Stimulated activated CD8-positive, alpha-beta memory T cell treated with anti-CD3 and anti-CD28 coated beads, Interleukin-7, amount 100 ng/mL, for 24 hours (primary cell): ENCODE measurements at places on chromosomes 12 and 14.

DNA sequence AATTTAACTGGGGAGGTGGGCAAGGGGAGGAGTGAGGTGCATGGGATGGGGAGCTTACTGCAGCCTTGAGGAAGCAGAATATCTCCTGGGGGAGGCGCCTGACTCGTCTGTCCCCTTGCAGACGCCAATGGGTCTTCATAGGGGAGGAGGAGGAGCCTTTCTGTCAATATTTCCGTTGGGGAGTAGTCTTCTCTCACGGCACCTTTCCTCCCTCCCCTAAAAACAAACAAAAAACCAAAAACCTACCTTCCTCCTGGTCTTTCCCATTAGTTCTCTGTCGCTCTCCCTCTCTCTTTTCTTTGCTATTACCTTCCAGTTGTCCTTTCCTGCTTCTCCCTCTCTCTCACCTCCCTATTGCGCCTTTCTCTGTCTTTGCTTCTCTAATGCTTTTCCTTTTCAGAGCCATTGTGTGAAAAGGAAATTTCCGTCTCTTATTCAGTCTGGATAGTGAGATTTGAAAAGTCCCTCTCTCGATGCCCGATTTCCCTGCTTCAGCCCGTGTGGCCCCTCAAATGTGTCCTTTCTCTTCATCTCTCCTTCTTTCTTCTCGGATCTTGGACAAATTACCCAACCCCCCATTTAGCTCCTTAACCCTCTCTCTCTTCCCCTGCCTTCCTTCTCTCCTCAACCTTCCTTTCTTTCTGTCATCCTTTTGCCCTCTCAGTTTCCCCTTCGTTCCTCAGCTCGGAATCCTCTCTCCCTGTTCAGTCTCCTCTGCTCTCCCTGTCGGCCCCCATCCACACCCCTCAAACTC, 5.9 kb downstream of the GPR84 start:
- DNase-seq: no peak

- DNase-seq: no peak
Measured at GRCh38 chr12:10395390-10395998, 5.7 kb upstream of the KLRK1 start.

DNA sequence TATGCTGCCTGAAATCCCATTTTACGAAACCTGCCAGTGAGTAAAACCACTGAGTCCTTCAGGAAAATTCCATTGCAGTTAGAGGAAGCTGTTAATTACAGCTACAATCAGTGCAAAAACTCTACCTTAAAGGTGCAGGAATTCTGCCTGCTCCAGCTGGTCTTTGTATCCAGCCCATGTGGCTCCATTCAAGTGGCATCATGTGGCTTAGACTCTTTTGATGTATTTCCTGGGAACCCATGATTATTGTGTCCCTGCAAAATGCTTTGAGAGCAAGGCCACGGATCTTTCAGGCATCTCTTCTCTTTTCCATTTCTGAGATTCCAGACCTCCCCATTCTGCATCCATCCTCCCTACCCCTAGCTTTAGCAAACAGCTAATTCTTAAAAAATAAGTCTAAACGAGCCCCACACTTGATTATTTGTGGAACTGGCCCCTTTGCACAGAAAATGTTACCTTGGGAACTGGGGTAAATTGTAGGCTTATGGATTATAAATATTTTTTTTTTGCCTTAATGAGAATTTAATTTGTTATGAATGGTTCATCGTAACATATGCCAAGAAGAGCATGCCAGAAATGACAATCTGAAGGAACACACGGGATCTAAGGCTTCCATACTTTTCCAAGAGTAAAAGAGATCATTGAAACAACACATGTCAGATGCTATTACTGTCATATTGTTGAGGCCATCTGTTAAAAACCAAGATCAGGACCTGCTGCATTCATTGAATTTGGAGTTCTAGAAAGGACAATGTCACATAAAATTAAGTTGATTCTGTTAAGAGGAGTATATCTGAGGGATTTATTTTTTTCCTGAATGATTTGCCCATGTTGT, 144.6 kb downstream of the TPH2 start:
- DNase-seq: no peak

GRCh38 chr12:57629897-57630471, 3.0 kb downstream of the B4GALNT1 start:
- no peak for DNase-seq

GRCh38 chr12:131723532-131723931, 12.6 kb downstream of the SFSWAP start:
- DNase-seq: no peak

GRCh38 chr12:77995436-77996167, 164.9 kb downstream of the NAV3 start:
- DNase-seq: no peak

- DNase-seq: no peak
Measured at GRCh38 chr12:94173660-94174265, 25.4 kb downstream of the PLXNC1 start.

DNA sequence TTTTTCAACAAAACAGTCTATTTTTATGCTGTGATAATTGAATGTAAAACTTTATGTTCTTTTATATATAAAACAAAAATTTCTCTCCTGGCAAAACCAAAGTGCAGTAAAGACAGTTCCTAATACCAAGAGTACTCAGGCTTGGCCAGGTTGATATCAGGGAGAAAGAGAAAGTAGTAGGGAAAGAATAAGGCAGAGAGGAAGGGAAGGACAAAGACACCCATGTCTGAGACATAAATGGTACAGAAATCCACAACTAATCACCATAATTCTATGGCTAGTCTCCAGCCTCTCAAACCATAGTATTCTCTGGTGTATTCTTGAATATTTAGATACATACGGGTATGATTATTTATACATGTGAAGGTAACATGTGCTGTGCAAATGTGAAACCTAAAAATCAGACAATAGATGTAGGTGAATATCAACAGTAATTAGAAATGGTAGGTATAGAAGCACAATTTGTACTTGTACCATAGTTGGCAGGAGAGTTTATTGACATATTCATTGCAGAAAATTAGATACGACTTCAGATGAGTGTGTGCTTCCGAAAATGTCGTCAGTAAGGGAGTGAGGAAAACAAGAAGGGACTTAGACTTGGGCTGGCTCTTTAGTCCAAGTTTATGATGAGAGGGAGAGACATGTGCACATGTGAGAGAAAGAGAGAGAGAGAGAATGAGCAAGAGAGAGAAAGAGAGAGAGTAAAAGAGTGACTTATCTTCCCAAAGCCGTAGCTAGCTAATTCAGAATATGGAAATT, 230.8 kb upstream of the NPAS3 start:
- no peak for DNase-seq

GRCh38 chr14:51780006-51780692, 80.3 kb upstream of the GNG2 start:
- peak; percentile 59 for DNase-seq

DNA sequence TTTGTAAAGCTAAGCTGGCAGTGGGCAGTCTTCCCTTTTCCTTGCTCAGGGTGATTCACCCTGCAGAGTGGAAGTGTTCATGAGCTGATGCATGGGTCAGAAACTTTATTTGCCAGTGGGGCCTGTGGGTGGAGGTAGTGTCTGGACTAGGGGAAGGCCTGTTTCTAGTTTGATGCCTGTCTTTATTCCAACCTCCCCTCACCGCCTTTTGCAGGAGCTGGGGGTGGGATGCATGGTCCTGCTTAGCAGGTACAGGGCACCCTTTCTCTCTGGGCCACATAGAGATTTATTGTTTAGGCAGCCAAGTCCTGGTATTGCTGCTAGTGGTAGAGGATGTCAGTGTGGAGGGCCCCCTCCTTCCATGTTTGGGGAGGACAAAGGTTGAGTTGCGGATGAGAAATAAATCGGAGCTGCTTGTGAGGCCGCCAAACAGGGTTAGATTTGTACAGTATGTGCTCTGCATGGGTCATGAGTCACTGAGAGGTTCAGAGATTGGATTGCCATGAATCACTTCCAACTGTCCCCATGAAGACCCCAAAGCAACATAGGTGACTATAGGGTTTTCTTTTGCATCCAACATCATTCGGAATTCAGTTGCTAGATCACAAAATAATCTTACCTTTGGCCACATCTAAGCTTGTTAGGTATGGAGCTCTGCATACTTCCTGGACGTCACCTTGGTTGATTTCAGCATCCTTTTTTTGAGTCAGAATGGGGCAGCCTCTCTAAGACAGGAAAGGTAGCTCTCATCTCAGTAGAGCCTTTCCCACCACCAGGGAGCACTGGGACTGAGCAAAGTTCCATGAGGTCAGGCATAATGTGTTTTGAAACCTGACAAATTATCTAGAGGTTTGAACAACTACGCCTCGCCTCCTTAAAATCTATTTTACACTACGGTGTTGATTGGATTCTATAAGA, 8.8 kb downstream of the SMOC1 start:
- no peak for DNase-seq

- DNase-seq: no peak
Measured at GRCh38 chr12:34287986-34288962, 266.0 kb downstream of the ALG10 start.

DNA sequence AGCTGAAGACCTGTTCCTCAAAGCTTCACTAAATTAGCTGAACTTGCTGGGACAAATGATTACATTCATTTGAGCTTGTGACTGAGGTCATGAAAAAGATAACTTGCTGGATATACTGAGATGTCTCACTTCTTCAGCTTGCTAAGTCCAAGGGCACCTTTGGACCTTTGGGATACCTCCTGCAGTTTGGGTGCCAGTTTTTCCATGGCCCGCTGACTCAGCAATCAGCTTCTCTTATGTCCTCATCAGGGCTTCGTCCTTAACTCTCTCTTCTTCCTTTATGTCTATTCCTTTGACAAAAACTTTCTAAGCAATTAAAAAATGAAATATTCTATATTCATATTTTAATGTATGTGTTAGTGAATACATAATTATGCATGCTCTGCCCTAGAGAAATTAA, 45.6 kb downstream of the OVCH1 start:
- no peak for DNase-seq

DNA sequence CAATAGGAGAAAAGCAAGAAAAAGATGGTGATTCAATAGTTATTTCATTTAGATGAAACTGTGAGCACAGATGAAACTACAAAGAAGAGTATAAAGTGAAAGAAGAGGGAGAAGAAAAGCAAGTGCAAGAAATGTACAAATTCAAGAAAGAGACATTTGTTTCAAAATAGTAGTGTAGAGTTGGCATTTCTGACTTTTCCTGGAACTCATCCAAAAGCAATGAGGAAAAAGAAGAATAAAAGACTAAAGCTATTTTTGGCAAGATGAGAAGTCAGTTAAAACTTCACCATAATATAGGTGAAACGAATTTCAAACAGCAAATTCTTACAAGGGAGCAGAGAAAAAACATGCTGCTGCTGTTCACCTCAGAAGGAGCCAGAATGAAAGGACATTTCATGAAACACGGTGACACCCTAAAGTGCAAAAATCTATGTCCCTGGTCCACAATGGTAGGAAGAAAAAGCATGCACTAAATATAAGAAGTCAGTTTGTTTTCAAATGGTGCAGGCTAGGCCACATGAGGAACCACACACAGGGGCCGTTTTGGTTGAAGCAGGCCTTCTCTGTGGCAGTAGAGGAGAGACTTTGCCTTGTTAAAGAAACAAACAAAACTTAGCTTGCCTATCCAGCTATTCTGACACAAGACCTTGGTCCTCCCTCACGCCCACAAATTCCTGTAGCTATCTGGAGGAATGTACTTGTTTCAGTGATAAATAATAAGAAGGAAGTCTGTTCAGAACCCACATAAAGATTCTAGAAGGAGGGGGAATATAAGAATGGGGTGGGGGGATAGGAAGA, 11.1 kb upstream of the CMAS start:
- no peak for DNase-seq

DNA sequence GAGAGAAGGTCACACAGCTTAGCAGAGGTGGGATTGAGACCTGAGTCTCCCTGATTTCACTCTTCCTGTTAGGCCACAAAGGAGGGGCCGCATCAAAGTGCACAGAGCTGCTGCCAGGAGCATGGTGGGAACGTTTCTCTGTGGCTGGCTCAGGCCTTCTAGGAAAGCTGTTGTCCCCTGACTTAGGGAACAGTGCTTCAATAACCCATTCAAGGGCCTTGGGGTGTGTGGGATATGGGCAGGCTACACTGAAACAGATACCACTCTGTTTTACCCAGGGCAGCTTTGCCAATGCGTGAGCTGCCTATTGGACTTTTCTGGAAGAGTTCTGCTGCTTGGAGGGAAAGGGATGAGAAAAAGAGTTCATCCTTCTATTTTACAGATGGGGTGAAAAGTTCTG, 110.0 kb downstream of the ADCK1 start:
- no peak for DNase-seq

DNA sequence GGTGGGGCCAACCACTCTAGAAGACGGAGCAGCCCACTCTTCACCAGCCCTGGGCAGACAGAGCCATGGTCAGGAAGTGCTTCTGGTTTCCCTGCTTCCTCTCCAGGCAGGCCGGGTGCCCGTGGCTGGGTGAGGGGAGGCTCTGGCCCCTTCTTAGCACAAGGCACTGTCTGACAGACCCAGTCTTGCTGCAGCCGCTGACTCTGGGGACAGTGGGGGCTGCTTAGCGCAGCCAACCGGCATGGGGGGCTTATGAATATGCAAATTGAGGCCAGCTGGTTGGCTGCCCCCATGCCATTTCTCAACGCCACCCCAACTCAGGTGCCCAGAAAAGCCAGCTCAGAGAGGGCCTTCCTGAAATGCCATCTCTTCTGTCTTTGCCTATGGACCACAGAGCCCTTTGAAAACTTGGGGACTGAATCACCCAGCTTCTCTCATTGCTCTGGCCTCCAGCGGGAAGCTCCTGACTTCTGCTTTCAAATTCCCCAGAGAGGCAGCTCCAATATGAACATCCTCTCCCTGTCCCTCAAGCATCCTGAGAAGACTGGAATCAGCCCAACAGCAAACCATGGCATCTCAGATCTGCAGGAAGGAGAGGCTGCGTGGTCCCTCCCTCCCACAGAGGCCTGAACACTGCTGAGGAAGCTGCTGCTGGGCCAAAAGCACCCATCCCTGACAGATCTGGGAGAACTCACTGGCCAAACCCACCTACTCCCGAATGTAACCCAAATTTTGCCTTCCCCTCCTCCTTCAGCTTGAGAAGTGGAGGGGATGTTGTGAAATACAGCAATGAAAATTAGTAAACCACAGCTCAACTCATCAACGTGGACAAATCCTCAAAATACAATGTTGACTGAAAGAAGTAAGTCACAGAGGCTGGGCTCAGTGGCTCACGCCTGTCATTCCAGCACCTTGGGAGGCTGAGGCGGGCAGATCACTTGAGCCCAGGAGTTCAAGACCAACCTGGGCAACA, at the start of gene PROX2:
TSS of gene PROX2 (minus strand) at position 205 of the 973 bp plus-strand sequence. CDS start 12,311 bp downstream, outside the sequence.
- DNase-seq: no peak

DNA sequence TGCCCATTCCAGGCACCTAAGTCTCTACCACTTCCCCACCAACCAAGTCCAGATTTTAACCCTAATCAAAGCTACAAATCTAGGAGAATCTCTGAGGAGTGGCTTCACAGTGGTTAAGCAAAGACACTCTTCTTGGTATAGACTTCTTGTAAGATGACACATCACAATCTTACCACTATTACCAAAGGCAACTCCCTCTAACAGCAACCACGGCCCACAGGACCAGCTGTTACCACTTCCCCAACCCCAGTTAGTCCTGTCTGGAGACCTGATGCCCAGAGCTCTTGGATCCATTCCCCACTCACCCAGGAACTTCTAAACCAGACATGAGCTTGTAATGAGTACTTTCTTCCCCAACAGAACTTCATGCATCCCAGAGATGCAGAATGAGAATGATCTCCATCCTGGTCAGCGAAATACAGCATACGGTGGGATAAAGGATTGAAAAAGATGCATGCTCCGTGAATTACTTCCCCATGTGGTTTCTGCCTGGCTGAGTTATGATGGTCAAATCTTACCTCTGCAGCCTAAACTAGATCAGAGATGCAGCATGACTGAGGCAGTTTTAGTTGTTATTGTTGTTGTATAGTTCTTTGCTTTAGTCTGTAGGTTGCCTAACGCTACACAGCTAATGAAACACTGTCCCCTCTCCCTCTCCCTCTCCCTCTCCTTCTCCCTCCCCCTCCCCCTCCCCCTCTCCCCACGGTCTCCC, 87.7 kb upstream of the FOXN3 start:
- no peak for DNase-seq

- DNase-seq: no peak
Measured at GRCh38 chr12:107101651-107102050, 8.3 kb upstream of the CRY1 start.
